KBM-7 (cell line): ENCODE measurements at places on chromosomes 4 and X.
A peak's percentile ranks its signal among the peaks of the same experiment; 100 is the strongest.

GRCh38 chr4:146437778-146438177 is 84.0 kb downstream of the SLC10A7 start:
- no peak for DNase-seq

DNA sequence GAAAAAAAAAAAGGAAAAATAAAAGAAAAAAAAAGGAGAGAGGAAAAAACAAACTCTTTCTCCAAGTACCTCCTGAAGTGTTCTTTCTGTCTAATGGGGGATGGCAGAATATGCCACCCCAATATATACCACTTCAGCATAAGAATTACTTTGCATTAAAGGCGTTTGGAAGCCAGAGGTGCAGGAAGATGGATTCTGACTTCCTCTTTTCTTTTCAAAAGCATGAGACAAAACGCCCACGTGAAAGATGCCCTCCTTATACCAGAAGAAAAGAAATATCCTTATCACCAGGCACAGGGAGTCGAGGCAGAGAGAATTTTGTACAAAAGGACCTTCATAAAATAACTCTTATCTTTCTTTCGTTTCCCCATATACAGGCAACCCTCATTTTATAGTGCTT is 40.9 kb downstream of the COX18 start:
- DNase-seq, result peak; percentile 20

DNA sequence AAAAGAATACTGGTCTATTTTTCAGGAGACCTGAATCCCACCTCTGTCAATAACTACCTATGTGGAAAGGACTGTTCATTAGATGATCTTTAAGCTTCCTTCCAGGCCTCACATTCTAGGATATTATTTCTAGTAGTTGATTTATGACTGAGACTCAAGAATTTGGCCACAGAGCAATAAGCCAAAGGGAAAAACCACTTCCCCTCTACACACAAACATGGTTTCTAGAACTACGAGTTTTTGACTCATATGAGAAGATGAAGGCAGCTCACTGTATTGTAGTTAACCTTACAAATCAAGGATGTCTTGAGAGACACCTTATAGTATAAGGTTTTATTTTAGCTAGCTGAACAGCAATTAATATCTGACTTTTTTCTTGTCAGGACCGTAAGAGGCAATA is 36.9 kb upstream of the GDPD2 start:
- DNase-seq, result no peak

GRCh38 chrX:20653070-20653469 is 386.4 kb upstream of the RPS6KA3 start:
- DNase-seq, result no peak

DNA sequence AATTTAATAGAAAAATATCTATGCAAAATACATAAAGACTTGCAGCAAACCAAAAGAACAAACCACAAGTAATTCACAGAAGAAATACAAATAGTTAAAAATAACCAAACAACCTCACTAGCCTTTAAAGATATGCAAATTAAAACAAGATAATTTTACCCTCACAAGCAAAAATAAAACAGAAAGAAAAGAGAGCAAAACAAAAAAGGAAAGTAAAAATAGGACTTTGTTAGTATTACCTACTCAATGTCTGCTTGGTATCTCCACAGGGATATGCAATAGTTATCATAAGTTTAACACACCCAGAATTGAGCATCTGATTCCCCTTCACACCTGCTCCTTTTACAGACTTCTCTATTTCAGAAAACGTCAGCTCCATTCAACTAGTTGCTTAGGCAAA is 737.5 kb upstream of the MAGEB2 start:
- no peak for DNase-seq

- peak; percentile 77 for DNase-seq
Observed at GRCh38 chr4:173025131-173025530, 143.5 kb upstream of the GALNT7 start.

- DNase-seq, result peak; percentile 89
Observed at GRCh38 chr4:78749972-78750727, 26.0 kb upstream of the BMP2K start.

DNA sequence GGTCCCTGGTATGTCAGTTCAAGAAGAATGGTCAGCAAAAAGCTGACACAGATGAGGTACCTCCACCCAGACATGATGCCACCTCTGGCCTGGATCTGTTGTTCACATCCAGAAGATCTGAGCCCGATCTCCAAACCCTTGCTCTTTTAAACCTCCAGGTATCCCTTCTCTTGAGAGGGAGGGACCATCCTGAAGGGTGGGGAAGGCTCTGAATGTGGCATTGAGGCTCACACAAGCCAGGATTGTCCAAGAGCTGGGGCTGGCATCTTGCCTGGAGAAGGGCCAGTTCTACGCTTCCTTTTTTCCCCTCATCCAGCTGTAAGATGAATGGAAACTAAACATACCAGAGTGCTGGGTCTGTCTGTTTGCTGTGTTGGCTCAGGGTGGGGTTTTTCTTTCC is at the start of gene ITIH6:
TSS of gene ITIH6 (minus strand) at position 119 of the 400 bp plus-strand sequence. CDS start at position 74, 45 bp downstream.
- DNase-seq, result no peak
